ENCODE measurements at places on chromosomes 2 and 18.

DNA sequence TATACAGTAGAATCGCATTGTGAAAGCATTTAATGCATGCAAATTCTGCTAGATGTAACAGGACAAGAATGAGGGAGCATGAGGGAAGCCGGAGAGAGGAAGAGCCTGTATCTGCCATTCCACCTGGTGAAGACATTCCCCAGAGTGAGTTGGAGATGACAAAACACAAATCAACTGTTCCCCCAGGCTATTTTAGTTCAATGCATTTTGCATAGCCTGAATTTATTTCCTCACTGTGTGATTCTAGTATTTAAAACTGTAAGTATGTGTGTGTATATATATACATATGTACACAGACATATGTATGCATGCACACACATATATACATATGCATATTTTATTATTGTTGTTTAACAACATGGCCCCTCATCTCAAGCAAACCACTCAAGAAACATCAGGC is 54.7 kb downstream of the CCDC68 start:
- no peak for DNase-seq

DNA sequence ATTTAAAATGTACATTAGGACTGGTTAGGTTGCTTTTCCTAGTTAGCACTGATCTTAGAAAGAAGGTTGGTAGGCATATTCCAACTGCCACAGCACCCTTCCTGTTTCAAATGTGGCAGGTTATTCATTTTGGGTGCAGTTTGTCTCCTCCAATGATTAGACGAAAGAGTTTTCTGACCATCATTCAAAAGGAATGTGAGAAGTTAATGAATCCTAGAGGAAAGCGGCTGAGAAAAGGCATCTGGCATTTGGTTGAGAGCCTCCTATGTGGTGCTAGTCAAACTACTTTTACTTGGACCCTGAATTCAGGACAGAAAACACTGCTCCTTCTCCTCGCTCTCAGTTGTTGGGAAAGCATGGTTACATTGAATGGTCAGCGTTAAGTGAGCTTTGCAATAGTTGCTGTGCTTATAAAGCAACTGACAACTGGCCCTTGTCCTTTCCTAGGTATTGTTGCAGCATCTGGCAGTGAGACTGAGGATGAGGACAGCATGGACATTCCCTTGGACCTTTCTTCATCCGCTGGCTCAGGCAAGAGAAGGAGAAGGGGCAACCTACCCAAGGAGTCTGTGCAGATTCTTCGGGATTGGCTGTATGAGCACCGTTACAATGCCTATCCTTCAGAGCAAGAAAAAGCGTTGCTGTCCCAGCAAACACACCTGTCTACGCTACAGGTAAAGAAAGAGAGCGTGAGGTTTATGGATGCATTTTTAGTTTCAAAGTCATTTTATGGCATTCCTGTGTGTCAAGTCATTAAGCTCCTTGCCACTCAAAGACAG is 6.1 kb downstream of the TGIF1 start:
- DNase-seq, result no peak

DNA sequence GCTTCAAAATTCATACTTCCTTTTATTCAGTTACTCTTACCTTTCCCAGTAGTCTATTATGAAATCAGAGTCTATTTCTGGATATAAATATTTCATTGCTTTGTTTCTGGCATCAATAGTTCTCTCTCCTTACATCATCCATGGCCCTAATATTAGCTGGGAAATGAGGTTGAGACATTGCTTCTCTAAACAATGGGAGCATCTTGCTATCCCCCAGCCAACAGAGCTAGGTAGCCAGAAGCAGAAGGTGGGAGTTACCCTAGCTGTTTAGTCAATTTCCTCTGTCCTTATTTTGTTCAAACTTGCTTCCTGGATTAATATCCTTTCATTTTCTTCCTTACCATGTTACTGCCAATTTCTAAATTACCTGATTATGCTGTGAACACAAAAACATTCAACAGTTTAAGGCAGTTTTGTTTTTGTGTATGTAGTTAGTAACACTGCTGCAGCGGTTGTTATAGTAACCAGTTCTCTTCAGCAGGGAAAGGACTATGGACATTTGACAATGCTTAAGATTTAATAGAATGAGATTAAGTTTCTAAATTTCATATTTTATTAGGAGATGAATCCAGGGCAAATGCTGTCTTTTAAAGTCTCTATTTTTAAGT is 160.5 kb upstream of the KCNJ3 start:
- no peak for DNase-seq

DNA sequence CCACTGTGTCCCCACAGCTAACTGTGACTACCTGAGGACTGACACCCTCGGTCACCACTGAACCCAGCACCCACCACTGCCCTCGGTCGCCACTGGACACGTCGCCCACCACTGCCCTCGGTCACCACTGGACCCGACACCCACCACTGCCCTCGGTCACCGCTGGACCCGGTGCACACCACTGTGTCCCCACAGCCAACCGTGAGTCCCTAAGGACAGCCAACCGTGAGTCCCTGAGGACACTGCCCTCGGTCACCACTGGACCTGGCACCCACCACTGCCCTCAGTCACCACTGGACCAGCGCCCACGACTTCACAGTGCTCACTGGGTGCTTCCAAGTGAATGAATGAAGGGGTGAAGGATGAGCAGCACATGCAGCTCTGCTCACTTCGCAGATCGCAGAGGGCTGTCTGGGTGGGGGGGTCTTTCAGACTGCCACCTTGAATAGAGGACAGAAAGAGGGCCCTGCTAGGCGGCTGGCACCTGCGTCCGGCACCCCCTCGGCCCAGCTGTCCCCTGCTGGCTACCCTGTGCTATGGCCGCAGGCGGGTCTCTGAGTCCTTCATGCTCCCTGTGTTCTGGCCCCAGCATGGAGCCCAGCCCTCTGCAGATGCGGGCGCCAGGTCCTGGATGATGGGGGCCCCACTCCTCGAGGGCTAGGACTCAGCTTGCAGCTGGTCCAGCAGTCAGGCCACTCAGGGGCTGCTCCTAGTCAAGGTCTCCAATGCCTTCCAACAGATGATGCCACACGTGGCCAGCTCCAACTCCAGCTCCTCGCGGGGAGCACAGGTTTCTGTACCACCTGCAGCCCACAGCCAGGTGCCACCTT is 51.4 kb upstream of the GPC1 start:
- no peak for DNase-seq

- no peak for DNase-seq
These were observed 59.9 kb downstream of the ADI1 start for GRCh38 chr2:3459185-3460015.

DNA sequence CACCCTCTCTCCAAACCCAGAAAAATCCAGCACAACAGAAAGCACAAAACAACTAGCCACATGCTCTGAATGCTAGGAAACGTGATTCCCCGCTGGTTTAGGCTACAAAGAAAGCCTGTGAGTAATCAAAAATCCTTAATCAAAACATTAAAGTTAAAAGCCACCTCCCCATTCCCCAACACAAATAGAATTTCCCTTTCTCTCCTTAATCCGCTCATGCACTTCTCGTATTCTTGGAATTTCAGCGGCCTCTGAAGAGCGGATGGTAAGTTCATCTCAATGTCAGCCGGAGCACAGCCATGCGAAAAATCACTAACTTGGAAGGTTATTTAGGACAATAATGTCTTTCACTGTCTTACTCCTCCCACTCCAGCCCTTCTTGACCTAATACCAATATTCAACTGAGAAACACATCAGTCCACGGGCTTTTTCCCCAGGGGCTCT is 126.7 kb downstream of the OSBPL1A start:
- DNase-seq, result peak; percentile 82

DNA sequence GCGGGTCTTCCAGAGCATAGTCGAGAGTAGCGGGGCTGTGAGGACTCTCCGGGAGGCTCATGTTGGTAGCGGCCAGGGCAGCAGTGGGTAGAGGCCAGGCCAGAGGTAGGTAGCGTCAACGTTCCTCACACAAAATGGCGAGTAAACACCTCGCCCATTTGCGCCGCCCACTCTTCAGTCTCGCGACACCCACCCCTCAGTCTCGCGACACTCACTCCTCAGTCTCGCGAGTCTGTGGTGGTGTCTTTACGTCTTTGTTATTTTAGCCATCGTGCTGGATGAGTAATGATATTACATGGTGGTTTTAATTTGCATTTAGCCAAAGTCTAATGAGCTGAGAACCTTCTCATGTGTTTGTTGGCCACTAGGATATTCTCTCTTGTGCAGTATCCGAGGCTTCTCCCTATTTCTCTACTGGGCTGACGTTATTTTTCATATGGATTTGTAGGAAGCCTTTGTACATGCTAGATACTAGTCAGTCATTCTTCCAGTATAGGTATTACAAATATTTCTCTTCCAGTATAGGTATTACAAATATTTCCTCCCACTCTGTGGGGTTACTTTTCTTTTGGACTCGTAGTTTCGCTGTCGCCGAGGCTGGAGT is at the start of gene TSPYL6:
TSPYL6 (minus strand) TSS at position 139 of the 604 bp plus-strand sequence; CDS start at position 61, 78 bp downstream.
- DNase-seq, result no peak

DNA sequence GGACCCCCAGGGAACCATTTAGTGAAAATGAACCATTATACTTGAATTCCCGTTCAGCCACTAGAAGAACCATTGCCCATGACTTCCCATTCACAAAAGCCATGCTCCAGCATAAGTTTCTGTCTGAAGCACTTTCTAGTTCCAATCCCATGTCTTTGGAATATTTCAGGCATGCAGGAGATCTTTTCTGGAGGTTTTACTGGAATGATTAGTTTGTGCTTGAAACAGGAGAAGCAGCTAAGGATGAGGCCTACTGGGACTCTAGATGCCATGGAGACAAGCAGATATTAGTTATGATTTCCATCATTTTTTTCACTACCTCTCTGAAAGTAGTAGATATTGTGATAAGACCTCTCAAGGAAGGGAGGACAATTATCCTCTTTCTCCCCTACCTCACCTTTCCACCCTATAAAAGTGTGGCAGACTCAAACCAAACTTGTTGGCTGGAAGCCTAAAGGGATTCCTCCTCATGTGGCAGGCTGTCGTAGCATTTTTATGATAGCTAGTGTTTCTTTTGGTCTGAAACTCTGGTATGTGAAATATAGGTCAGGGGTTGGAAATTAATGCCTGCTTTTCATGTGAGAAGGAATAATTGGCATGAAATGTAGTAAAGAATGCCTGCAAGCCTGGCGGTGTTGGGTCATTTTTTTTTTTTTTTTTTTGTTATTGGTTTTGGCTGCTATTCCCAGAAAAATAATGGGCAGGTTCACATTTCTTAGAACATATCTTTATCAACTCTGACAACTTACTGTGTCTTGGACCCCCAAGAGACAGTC is 29.3 kb upstream of the MMADHC start:
- DNase-seq, result no peak

DNA sequence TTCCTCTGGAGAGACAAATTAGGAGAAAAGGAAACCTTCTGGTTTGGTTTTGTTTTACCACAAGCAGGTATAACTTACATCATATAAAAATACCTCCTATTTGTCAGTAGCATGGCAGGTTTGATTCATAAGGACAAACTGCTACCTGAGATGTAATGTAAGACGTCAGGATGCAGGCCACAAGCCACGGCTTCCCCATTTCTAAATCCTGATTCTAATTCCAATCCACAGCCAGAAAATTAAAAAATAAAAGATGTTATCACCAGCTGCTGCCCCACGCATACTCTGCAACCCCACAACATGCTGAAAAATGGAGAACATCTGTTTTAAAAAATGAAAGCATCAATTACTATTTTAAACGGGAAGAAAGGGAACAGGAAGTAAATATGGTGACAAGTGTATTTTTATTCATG is 197.6 kb downstream of the BCL11A start:
- DNase-seq, result no peak

- DNase-seq, result no peak
These were observed 83.2 kb downstream of the CD8B2 start for GRCh38 chr2:106570316-106570715.

DNA sequence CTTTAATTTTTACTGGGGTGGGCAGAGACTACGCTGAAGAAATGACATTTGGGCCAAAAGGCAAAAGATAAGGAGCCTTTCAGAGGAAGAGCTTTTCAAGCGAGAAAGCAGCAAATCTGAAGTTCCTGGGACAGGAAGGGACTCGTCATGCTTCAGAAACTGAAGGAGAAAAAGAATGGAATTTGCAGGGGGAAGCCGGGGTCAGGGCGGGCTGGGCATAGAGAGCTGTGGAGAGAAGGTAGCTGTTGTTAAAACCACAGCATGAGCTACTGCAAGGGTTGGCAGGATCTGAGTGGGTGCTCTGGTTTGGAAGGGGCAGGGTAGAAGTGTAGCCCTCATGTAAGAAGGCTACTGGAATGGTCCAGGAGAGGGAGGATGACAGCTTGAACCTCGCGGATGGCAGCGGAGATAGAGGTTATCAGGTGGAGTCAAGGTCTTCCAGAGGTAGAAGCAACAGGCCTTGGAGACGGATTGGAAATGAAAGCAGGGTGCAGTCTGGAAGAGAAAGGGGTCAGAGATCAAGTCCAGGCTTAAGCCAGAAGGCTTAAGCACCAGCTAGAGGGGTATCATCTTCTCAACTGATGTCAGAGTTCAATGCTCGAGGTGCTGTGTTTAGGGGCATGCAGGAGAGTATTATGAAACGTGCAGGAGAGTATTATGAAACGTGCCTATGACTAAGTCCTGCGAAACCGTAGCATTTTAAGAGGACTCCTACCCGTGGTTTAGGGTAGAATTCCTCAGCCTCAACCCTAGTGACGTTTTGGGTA is 18.9 kb downstream of the ATP8B1 start:
- no peak for DNase-seq

DNA sequence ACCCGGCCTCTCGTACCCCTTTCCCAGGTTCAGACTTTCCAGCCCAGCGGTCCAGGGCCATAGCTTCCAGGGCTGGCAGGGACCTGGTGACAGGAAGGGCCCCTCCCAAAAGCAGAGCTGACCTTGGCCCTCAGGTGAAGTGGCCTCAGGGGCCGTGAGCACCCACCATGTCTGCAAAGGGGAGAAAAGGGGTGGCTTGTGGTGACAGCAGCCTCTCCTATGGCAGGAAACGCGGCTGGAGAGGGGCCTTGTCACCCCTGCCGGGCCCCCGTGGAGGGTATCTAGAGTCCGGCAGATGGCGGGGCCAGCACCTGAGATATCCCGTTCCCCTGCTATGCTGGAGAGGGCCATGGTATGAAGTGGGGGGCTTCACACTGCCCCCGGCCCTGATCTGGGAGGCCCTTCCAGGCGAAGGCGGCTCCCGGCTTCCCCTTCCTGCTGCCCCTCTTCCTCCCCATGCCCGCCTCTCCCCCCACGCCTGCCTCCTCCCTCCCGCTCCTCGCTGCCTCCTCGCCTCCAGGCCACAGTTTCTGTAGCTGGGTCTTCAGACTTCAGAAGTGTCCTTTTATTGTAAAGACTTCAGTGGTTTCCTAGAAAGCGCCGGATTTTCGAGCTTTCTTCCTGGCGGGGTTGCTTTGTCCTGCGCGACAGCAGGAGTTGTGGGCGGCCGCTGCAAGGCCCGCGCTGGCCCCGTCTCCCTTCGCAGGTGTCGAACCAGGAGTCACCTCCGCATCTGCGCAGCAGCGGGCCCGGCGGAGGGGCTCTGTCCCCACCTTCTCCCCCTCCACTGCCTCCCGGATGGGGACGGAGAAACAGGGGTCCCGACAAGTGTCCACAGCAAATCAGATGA is 240.5 kb upstream of the MYT1L start:
- DNase-seq, result no peak

GRCh38 chr18:12726331-12726730 is 23.5 kb downstream of the PSMG2 start:
- DNase-seq, result no peak

- DNase-seq, result no peak
These were observed 64.1 kb downstream of the STAT4 start for GRCh38 chr2:191086706-191087105.

Measured in SK-MEL-5 (cell line).